ENCODE measurements at places on chromosomes 16 and 17.

DNA sequence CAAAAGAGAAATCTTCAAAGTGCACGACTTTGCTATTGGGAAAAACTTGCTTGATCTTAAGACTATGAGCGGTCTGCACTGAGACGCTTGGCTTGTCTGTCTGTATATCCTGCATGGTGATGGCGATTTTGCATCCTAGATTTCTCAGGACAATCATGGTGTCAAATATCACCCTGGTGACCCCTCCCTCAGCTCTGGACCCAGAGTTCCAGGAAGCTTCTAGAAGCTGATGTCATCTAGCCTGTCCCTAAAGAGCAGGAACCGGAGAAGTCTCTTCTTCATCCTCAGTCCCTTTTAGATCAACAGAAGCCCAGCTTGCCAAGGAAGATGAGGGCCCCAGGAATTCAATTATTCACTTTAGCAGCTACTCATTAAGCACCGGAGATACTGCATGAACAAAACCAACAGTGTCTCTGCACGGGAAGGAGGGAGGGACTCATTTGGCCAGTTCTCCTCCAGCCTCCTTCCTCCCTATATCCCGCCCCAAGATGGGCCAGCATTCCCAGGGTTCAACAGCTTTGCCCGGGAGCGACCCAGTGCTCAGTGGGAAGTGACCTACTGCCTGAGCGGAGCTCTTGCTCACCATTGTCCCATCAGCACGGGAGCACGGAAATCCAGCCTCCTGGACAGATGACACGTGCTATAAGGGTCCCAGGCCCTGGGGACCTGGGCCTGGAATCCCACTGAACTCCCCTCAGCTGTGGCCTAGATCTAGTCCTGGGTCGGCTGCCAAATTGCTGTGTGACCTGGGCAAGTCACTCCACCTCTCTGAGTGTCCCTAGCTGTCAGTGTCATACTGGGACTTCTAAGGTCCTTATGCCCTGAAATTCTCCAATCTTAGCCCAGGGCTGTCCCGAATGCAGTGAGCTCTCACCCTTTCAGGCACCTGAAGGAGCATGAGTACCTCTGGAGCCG is 3.8 kb downstream of the EMP2 start:
- no peak for DNase-seq

DNA sequence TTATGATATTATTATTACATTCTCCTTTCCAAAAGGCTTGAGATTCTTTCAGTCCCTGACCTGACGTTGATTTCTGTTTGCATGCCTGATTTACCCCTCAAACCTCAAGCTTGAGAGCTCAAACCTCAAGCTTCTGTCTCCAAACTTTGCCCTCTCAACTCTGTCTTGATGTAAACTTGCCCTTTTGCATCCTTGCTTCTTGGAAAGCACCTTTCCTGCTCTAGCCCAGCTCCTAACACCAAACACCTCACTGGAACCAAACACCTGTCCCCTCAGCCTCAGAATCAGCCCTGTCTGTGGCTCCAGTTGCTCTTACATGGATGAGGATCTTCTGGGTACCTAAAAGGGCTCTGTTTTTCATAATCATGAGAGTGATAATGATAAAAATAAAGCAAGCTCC is 109.2 kb downstream of the GP2 start:
- no peak for DNase-seq

GRCh38 chr17:42120770-42121769 is at the start of gene KAT2A:
Gene KAT2A (minus strand): TSS chr17:42121367. CDS start chr17:42121304, 63 bp downstream.
- DNase-seq = peak; percentile 89

GRCh38 chr17:50848711-50849110 is 13.3 kb downstream of the WFIKKN2 start:
- no peak for DNase-seq

DNA sequence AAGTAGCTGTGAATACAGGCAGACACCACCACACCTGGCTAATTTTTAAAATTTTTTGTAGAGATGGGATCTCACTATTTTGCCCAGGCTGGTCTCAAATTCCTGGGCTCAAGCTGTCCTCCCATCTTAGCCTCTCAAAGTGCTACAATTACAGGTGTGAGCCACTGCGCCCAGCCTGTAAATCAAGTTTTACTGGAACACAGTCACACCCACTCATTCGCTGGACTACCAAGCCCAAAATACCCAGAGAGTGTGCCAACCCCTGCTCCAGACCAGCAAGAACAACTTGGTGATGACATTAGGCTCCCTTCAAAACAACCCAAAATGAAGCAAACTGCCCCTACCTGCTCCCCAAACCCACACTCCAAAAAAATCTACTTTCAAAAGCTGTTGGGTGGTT is 36.0 kb downstream of the TVP23A start:
- no peak for DNase-seq

DNA sequence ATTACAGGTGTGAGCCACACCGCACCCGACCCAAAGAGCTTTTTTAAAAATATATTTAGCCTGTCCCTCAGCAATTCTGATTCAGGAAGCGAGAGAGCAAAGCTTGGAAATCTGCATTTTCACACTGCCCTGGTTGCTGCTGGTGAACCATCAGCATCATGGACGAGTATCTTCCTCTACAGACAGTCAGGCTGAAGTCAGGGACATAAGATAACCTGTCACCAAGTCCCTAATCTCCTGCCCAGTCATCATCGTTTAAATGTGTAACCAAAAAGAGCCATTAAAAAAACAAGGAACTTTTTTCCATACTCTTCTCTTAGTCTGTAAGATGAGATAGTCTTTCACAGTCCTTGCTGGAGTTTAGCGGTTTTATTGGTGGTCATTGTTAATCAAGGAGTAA is 6.7 kb downstream of the PMM2 start:
- no peak for DNase-seq

DNA sequence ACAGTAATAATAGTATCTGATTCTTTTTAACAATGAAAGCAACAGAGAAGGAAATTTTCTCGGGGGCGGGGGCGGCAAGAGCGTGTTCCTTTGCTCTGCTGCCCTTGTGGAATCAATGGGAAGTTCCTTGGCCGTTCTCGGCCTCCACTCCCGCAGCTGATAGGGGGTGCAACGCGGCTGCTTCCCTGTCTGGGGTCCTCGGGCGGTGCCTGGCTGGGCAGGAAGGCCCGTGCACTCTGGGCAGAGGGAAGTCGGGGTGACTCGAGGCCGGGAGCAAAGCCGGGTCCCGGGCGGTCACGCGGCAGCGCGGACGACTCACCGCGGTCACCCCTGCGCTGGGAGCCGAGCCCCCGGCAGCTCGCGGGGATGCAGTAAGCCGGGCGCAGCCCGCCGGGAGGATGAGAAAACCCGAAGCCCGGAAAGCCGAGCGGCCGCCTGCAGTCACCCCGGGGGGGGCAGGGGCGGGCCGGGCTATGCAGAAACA is 2.5 kb downstream of the TUBB3 start:
- peak; percentile 53 for DNase-seq

GRCh38 chr16:89897204-89897603 is 21.5 kb upstream of the MC1R start:
- no peak for DNase-seq

- no peak for DNase-seq
Observed at GRCh38 chr17:55482591-55483389, 28.5 kb downstream of the SMIM36 start.

DNA sequence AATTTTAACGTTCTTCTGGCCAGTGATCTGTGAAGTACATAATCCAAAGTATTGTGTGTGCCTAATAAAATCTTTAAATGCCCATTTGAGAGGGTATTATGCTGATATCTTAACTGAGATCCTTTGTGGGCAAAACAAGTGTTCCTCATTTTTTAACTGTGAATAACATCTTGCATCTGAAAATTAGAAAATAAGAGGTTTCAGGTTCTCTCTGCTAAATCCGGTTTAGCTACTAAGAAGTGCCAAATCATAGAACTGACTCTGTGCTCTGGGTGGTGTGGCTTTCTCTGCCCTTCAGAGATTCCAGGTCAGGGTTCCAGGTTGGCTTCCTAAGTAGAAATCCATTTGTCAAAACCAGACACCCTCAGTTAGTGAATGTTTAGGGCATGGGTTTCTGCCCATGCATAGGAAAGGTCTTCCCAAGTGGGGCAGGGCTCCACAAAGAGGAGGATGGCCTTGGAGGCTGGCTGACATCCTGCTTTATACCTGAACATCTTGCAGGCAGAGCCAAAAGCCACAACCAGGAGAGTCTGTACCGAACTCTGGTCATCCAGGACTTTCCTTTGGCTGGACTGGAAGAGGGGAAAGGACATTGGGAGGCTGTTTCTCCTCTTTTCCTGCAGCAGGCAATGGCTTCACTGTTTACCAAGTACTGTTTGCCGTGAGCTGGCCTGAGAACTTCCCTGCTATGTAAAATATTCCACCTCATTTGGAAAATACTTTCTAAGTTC is 8.5 kb downstream of the ALDH3A2 start:
- no peak for DNase-seq

- DNase-seq = peak; percentile 93
Observed at GRCh38 chr17:1709971-1710806, at the start of gene TLCD2. Gene TLCD2 (minus strand): TSS chr17:1710377. CDS start chr17:1710242, 135 bp downstream.

- no peak for DNase-seq
Observed at GRCh38 chr17:19569785-19570543, 36.3 kb downstream of the SLC47A1 start.

DNA sequence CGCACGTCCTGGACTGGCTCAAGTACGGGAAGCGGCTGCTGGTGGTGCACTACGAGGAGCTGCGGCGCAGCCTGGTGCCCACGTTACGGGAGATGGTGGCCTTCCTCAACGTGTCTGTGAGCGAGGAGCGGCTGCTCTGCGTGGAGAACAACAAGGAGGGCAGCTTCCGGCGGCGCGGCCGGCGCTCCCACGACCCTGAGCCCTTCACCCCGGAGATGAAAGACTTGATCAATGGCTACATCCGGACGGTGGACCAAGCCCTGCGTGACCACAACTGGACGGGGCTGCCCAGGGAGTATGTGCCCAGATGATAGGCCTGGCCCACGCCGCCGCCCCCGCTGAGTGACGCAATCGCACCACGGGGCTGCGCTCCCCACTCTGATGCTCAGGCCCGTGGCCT is 50.2 kb downstream of the WSCD1 start:
- DNase-seq = no peak

GRCh38 chr17:35046740-35047283 is 16.7 kb downstream of the RFFL start:
- DNase-seq = no peak

DNA sequence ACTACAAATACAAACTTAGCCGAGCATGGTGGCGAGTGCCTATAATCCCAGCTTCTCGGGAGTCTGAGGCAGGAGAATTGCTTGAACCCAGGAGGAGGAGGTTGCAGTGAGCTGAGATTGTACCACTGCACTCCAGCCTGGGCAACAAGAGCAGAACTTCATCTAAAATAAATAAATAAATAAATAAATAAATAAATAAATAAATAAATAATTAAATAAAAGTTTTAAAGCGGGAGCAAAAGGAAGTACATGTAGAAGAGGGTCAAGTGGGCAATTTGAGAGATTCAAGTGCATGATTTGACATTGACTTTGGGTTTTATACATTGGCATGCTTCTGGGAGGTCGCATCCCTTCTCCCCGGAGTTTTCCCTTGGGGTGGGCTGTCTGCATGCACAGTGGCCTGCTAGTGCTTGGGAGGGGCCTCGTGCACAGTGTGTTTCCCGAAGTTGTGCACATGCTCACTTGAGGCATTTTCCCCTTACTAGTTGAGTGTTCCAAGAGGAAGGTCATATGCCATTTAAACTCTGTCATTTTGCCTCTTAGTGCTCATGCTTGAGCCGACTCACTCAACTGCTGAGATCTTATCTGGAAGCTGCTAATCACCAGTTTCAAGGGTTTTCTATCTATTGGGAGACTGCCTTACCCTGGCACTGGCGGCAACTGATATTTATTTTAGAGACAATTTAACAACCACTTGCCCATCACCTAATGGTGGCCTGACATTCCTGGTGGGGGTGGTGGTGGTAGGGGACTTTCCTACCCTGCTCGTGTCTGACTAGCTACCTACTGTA is 193.2 kb upstream of the MPHOSPH6 start:
- no peak for DNase-seq

GRCh38 chr17:75091855-75092327 is 4.1 kb downstream of the SLC16A5 start:
- no peak for DNase-seq

DNA sequence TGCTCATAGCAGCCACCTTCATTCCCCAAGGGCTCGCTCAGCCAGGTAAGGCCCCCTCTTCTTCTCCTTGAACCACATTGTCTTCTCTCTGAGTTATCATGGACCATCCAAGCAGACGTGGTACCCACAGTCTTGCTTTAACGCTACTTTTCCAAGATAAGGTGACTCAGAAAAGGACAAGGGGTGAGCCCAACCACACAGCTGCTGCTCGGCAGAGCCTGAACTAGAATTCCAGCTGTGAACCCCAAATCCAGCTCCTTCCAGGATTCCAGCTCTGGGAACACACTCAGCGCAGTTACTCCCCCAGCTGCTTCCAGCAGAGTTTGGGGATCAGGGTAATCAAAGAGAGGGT is 272 bp downstream of the CCL2 start:
- DNase-seq = no peak

DNA sequence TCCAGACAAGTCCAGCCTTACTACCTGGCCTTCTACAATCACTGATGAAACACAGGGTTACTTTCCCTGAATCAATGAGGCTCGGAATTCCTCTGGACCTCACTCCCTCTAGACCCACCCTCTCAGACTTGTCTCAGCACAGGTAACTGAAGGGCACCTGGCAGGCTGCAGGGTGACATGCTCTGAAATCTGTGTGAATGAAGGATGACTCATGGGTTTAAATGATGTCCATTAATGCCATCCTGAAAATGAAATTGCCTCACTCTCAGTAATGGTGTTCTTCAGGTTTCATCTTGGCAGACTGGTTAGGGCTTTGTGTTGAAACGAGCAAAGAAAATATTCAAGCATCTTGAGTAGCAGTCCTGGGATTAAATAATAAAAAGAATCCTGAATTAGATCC is 134.4 kb downstream of the MAF start:
- no peak for DNase-seq

DNA sequence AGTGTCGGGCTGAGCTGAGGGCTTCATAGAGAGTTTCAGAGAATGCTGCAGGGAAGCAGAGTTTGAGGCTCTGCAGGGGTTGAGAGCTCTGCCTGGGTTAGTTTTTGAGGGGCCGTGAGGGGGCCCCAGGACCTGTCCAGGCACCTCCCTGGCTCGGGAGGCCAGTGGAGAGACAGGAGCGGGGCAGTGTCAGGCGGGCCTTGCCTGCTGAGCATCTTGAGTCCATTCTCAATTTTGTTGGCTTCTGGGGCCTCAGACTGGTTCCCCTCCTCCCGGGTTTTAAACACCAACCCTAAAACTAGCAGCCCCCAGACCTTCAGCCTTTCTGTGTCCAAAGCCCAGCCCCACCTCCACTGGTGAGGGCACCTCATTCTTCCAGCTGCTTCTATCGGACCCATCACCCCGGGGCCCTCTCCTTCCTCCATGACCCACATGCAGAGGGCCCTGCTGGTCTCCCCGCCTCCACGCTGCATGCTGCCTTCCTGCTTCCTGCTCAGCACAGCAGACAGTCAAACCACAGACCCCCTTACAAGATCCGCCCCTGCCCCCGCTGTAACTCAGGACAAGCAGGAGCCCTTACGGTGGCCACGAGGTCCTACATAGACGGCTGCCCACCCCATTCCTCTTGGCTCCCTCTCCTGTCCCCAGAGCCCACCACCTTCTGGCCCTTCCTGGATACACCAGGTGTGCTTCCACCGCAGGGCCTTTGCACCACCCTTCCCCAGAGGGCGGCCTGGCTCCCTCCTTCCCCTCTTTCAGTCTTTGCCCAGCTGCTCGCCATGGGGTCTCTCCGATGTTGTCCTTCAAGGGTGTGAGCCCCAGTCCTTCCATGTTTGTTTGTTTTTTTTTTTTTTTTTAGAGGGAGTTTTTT is 3.8 kb downstream of the RNF213 start:
- no peak for DNase-seq
